NCI-H1417 (cell line): ENCODE measurements at places on chromosomes 7 and 10.
A peak's percentile ranks its signal among the peaks of the same experiment; 100 is the strongest.

DNA sequence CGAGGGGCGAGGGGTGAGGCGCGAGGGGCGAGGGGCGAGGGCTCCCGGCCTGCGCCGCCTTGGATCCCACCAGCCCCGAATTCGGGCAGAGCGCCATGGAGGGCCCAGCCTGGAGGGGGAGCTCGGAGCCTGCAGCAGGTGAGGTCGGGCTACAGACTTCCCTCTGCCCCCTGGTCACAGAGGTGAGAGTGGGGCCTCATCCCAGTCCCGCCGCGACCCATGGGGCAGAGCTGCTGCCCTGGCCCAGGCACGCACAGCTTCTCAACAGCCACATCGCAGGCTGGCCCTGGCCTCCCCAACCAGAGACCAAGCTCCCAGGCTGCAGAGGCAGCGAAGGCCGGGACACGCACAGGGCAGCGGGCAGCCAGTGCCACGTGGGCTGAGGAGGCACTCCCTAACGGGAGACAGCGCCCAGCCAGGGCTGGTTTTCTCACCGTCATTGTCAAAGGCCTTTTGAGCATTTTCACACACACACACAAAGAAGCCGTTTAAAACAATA lies 191.8 kb downstream of the PTPRN2 start:
- DNase-seq: no peak

DNA sequence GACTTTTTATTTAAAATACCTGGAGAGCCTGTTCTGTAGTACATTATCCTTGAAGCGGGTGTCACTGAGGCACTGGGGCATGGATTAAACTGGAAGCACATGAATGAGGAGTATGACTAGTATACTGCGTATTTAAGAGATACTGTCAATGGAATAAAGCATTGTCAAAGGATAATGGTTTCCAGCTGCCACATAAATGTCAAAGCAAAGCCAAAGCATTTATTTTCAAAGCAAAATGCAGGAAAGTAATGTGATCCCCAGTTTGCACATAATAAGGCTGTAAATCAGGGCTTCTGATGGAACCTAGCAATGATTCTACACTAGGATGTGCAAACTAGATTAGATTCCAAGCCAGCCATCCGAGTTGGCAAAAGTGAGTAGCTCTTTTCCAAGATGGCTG lies 240.1 kb downstream of the POU6F2 start:
- no peak for DNase-seq

DNA sequence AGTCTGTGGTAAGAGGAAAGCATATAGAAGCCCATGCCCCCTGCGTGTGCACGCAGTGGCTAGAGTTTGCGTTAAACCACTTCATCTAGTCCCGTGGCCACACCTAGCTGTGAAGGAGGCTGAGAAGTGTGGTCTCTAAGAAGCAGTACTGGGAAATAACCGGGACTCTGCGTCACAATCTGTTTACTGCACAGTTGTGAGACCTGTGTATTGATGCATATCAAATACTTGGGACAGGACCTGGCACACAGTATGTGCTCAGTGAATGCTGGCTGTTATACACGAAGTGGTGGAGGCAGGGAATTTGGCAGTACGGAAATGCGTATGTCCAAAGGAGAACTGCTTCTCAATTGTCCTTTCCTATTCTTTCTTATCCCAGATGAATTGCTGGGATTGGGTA lies 149.5 kb downstream of the ARHGAP21 start:
- DNase-seq: no peak

- no peak for DNase-seq
These were observed 62.6 kb upstream of the EFCAB10 start for GRCh38 chr7:105643851-105644250.

DNA sequence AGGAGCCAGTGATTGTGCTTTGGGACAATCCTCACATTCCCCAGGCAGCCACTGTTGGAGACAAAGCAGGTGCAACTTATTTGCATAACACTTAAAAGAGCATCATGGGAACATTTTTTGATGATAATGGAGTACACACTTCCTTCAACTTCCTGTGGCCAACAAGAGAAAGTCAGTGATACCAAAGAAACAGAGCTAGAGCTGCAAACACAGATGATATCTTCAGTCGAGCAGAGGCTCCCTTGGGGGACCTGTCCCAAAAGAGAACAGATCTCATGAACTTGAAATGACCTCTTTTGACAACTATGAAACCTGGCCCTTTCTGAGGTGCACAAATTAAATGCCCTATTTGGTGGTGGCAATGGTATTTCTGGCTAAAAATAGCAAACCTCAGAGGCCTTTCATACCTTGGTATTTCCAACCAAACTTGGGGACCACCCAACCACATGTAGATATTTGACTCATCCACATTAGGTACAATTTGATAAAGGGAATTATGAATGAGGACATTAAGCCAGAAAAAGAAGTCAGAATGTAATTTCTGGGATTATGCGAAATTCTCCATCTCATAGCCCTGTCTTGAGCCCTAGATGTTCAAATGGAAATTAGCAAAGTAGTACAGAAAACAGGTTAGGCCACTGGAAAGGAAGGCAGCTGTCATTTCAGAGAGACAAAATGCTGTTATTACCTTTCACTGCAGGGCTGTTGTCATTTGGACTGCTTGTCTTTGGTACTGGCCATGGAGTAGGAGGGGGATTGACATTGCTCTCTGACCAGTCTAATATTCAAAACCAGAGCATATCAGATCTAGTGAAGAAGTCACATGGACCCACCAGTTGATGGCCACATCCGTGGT lies 146.2 kb downstream of the ICA1 start:
- DNase-seq: no peak

- DNase-seq: peak; percentile 35
These were observed 173.9 kb upstream of the CDK1 start for GRCh38 chr10:60604342-60604741.
